ENCODE measurements at places on chromosomes 2 and 18. TPM values are rescaled to one million over a fixed set of nuclear protein-coding genes. Genes with fewer than 3 reads are reported as not detected.

Gene KLHL41
- 1,120 TPM for polyA plus RNA-seq

Gene CYP27C1
- polyA plus RNA-seq: 4.1 TPM

Gene SCN9A
- polyA plus RNA-seq: 5.1 TPM

DNA sequence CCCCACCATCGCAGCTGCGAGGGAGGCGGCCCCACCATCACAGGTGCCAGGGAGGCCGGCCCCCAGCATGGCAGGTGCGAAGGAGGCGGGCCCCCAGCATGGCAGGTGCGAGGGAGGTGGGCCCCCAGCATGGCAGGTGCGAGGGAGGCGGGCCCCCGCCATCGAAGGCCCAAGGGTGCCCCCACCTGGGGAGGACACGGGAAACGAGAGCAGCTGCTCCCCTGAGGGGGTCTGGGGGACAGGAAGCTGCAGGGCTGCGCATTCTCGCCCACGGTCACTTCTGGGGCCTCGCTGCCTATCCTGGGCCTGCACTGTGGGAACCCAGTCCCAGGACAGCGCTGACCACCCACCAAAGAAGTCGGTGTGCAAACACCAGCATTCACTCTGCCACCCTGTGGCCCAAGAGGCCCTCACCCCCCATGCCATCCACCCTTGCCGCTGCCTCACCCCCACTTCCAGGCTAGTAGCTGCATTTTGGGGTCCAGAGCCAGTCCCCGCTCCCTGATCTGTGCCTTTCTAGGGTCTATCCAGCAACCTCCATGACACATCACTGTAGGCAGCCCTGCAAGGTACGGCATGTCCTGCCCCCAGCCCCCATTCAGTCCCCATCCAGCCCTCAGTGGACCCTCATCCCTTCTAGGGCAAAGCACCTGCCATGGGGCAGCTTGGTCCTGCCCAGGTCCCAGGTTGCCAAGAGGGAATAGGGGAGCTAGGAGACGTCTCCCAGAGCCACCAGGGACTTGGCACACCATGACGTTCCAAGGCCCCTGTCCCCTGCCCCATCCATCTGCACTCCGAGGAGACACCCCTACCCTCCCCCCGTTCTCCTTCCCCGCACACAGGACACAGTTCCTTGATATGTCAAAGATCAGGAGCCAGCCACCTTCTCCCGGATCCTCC is 24.0 kb upstream of the GPC1 start:
- DNase-seq: no peak

- DNase-seq: no peak
These were observed 142.2 kb downstream of the PLCL1 start for GRCh38 chr2:197946562-197946961.

GRCh38 chr2:188869550-188869949 is 104.6 kb upstream of the COL3A1 start:
- no peak for DNase-seq

DNA sequence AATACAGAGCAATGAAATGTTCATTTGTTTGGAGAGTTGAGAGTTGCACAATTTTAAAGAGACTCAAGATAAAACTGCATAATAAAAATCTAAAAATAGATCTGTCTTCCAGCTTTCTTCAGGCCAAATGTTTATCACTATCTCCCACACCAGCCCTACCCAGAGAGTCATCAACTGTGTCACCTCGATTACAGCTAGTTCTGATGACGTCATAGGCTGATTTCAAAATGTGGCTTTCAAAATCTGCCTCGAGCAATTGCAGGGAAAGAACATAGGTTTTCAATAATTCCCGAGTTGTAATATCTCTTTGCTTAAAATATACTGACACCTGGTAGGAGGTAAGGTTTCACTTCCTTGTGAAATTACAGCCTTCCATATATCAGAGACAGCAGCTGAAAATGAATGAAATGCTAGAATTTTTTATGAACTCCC is 677.6 kb upstream of the ID2 start:
- peak; percentile 37 for DNase-seq

Data from muscle of arm (tissue), 14 donors.